HFF-Myc (cell line): ENCODE measurements at places on chromosomes 4 and X.

DNA sequence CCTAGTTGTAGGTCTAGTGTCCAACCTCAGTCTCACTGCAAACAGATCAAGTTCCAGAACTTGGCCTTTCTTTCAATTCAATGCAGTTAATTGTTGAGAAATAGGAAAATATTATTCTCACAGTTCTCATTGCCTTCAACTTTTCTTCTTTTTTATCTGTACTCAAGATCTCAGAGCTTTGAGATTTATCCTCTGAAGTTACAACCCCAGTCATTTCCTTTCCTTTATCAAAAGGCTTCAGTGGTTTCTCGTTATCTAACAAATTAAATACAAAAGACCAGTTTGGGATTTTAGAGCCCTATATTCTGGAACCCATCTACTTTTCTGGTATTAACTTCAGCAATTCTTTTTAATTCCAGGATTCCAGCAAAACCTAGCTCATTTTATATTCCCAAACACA, 130.2 kb downstream of the TMA16 start:
- DNase-seq: no peak

DNA sequence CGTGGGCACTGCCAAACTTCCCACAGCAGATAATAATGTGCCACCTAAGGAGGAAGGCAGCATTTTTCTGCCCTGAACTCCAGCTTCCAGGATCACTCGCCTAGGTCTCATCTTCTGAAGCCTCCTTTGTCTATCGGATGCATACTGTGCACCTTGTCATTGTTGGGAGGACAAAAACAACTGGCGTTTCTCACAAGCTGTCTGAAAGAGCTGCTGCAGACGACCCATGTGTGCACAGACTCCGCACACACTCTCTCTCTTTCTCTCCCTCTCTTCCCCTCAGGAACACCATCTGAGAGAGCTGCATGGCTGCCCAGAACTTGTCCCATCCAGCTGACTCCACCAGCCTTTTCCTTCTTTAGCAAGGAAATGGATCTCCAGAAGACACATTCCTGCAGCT, 83.0 kb downstream of the MAML3 start:
- no peak for DNase-seq

- peak; percentile 1 for DNase-seq
Measured at GRCh38 chr4:82017680-82018079, 356.1 kb downstream of the HNRNPD start.

GRCh38 chr4:103424853-103425252, 226.7 kb upstream of the CENPE start:
- no peak for DNase-seq

DNA sequence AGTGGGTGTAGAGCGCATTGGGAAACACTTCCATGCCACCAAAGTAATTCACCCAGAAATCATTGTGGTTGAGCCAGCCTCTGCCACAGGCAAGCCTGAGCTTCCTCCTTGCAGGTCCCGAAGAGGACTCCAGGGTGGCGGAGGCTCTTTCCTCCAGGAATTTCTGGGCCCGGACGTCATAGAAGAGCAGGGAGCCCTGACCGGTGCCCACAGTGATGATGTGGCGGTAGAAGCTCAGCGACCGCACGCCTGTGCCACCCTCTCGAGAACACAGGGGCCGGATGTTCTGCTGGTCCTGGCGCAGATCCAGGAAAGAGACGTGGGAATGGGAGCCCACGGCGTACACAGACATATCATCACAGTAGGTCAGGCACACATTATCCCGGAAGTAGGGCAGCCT, 1.3 kb downstream of the DCAF12L1 start:
- DNase-seq: no peak

GRCh38 chr4:12399781-12400180, 971.1 kb upstream of the HS3ST1 start:
- no peak for DNase-seq

GRCh38 chr4:32455231-32455630, 1735.1 kb downstream of the PCDH7 start:
- DNase-seq: no peak

GRCh38 chr4:188934320-188934962, 795.2 kb downstream of the TRIML1 start:
- DNase-seq: no peak

DNA sequence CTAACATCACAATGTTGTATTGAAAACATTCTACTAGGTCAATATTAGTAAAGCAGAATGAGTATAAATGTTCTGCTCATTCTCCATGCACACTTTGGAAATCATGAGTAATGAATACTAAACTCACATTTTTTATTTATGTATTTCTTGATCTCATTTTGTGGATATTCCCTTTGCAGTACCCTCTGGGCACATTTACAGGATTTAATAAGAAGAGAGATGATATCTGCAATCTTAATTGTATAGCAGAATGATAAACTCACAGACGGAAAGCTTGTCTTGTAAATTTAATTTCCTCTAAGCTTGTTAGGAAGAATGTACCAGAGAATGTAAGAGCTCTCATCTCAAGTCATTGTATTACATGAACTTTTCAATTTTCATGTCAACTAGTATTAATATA, 1279.7 kb downstream of the PCDH7 start:
- no peak for DNase-seq

DNA sequence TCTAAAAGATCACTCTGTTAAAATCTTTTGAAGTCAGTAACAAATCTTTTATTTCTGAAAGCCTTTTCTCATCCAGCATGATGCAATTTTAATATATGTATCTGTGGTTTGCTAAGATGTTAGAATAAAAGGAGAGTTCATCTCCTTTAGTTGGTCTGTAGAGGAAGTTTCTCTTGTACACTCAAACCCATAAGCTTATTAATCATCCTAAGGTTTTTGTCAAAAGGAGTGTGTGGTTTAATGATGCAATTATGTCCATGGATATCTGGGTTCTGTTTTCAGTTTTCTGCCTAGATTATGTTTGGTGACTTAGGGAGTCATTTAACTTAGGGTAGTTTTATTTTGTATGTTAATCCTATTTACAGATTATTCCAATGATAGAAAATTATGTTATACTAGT, 52.1 kb upstream of the NDST4 start:
- DNase-seq: no peak

GRCh38 chr4:140641789-140642439, 73.2 kb upstream of the UCP1 start:
- no peak for DNase-seq

DNA sequence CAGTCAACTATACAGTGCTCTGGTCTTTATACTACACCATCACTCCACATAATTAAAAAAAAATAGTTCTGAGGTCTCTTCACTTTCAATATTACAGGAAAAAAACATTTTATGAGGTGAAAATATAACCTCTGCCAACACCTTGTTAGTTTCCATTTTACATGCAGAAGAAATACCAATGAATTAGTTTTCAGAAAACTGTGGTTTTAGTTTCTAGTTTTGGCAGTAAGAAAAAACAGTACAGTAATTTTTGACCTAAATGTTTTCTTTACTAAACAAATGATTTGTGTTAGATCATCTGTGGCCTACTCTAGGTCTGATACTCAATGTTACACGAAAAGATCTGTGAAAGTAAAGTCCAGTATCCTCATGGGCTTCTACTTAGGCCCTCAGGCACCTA, 10.0 kb downstream of the SULT1E1 start:
- DNase-seq: no peak

- no peak for DNase-seq
Measured at GRCh38 chrX:16469870-16470269, 180.1 kb upstream of the S100G start.

DNA sequence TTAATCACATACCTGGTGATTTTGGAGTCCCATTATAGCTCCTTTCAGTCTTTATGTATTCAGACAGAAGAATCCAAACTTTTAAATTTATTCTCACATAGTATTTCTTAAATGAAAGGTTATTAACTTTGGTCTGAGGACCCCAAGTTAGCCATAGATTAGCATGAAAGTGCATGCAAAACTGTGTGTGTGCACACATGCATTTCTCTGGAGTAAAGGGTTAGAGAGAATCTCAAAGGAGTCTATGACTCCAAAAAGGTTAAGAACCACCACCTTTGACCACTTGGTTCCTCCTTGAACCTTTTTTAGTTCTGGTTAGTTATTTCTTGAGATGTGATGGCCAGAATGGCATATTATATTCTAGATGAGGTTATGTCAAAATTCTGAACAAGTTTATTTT, 102.0 kb downstream of the MGST2 start:
- DNase-seq: no peak

- DNase-seq: peak; percentile 92
Measured at GRCh38 chr4:156946516-156947424, 24.8 kb downstream of the PDGFC start.

GRCh38 chr4:72899214-72899613, 170.3 kb downstream of the COX18 start:
- DNase-seq: no peak

- no peak for DNase-seq
Measured at GRCh38 chr4:168059251-168059650, 33.1 kb upstream of the ANXA10 start.

GRCh38 chr4:153619811-153620210, 64.3 kb upstream of the TLR2 start:
- no peak for DNase-seq

DNA sequence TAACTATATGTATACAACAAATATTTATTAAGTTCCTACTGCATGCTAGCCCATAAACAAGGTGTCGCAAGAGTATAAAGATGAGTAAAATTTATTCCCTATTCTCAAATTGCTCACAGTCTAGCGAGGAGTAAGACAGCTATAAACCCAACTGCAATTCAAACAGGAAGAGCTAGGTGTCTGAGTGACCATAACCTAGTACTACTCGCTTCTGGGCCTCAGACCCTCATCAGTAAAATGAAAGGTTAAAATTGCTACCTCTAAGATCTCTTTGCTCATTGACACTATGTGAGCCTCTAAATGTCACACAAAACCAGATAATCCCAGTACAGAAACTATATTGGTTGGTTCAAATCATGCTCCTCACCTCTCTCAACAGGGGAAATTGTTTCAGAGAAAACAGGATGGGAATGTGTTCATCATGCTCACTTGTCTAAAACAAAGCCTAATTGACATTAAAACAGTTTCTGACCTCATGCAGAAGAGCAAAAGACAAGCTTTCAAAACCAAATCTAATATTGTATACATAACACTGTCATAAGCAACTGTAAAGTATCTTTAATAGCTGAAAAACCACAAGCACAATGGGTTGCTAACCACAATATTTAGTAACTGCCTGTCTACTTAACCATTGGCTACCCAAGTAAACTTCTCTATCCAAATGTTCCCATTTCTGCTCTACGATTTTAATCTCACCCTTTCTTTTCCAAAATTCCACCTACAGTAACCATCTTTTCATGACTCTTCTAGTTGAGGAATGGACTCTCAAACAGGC, 264.6 kb upstream of the FMR1 start:
- DNase-seq: no peak

DNA sequence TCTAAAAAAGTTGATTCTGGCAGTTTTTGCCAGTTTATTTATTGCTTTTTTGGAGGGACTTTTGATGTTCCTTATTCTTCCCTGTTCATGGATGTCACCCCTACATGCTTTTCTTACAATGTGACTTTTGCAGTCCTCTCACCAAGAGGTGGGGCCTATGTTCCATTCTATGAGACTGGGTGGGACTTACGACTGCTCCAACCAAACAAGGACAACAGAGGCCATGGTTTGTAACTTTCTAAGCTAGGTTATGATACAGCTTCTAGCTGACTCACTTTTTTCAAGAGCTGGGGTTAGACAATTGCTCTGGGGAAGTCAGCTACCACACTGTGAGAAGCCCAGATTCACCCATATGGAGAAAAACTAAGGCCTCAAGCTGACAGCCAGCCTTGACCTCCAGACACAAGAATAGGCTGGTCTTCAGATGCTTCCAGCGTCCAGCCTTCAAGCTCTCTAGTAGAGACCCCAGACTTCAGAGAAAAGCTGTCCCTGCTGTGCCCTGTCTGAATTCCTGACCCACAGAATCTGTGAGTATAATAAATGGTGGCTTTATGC, 39.5 kb downstream of the ENOPH1 start:
- DNase-seq: no peak

DNA sequence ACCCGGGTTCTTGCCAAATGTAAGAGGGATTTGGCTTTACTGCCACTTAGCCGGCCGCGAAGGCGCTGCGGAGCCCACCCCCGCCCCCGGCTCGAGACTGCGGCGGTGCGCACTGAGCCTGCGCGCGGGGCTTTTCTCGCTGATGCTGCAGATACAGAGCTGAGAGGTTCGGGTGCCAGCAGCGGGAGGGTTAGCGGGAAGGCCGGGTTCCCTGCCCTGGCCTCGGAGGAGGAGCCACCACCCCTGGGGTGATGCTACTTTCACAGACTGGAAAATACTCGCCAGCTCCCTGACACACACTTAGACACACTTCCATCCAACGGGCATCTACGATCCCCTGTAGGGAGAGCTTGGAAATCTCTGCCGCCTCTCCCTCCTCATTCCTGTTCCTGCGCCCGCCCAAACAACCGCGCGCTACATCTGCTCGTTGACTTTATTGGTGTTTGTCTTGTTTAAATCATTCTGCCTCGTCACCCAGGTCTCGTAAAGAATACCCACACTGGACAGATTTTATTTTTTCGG, 2.1 kb upstream of the PCDH7 start:
- no peak for DNase-seq

DNA sequence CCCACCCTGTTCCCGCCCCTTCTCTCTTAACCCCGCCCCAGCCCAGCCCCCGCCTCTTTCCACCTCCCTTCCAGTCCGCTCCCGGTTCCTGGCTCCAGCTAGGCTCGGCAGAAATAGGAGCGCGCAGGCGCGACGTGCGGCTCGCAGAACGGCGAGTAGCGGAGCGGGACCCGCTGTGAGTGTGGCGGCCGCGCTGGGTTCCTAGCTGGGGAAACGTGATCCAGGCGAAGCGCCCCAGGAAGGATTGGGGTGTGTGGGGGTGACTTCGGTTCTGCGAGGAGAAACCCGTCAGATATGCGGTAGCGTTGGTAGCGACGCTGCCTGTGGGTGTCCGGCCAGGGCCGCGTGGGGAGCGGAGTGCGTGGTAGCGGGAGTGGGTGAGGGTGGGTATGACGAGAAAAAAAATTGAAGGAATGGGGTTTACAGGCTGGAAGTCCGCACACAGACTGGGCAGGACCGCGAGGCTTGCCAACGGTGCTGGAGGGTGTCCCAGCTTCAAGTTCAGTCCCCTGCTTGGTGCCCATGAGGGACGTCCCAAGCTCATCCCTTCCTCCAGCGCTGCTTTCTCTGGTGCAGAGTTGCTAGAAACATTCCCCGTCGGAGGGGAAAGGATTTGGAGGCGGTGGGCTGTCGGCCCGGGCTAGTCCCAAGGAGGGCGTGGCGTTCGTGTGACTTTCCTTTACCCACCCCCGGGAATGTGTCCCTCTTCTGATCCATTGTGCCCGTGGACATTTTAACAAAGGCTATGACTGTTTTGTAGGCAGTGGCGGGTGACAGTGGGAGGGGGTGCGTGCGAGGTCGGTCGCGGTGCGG, at the start of gene PRRG1:
PRRG1 (plus strand) TSS at position 144 of the 813 bp plus-strand sequence. CDS start 56,886 bp downstream, outside the sequence.
- DNase-seq: no peak

DNA sequence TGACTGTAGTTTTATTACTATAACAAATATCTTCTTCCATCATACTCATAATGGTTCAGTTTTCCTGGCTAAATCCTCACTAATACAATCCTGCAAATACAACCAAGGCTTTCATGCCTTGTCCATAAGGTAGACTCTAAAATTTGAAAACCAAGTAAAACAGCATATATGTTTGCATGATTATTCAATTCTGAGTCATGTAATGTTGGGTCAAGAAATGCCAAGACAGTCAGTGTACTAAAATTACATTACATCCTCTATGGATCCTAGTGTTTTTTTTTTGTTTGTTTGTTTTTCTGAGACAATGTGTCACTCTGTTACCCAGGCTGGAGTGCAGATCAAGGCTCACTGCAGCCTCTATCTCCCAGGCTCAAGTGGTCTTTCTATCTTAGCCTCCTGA, 38.6 kb upstream of the TEX13D start:
- DNase-seq: no peak
